ENCODE measurements at places on chromosomes 5 and 9.

DNA sequence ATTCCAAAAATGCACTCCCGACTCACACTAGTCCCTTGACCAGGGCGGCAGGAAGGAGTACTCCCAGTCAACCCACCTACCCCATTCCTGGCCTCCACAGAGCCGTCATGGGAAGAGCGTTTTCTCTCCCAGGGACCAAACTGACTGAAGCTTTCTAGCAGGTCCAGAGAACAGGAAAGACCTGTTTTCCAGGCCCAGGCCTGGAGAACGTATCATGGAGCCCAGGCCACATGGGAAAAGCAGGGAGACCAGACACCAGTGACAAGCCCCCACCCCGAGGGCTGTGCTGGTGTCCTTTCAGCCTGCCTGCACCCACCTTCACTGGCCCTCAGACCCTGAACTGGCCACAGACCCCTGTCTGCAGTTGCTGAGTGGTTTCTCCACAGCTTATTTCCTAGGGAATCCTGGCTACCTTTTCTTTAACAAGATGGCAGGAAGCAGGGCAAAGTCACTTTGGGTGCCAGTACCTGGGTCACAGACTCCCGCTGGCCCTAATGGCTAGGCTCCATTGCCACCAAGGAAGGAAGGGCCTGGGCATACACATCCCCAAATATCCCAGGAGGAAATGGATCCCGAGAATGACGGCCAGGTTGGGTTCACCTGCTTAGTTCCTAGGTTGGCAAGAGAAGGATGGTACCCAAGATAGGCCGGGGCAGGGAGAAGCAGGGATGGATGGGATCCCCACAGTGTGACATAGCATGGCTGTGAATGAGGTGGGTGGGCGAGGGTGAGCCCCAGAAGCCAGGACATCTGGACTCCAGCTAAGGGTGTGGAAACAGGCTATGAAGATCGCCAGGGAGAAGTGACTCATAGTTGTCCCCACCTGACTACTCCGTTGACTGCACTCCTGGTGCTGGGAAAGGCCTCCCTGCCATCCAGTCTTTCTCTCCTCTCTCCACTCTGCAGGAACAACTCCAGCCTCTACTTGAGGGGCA, 12.2 kb downstream of the CCNI2 start:
- DNase-seq, result peak; percentile 68

DNA sequence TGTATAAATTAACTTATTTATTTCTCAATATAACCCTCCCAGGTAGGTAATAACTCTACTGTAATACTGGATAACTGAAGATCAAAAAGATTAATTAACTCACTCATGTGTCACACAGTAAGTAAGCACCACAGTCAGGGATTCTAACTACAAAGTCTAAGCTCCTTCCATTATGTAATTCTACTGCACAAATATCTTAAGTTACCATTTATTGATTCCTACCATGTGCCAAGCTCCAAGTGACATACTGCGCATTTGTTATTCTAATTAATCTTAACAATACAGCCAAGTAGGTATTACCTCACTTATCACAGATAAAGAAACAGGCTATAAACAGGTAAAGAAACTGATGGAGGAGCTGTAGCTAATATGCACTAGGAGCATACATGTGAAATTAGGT, 58.3 kb downstream of the RANBP6 start:
- no peak for DNase-seq

DNA sequence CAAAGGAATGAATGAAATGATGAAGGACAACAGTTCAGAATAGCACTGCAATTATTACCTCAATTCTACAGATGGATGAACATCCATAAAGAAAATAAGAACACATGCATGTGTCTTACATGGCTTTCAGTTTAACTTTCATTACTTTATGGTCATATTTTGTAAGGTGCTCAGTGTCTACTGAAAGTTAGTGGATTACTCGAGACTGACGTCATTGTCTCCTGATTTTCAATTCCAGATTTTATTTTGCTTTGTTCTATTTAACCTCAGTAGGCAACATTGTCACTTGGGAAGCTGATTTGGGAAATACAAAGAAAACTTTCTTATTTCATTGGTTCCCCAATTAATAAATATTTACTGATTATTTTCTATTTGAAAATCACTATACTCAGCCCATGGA, 363.7 kb downstream of the CHSY3 start:
- DNase-seq, result no peak

GRCh38 chr5:73231246-73231778, 58.3 kb downstream of the TMEM174 start:
- DNase-seq, result no peak

DNA sequence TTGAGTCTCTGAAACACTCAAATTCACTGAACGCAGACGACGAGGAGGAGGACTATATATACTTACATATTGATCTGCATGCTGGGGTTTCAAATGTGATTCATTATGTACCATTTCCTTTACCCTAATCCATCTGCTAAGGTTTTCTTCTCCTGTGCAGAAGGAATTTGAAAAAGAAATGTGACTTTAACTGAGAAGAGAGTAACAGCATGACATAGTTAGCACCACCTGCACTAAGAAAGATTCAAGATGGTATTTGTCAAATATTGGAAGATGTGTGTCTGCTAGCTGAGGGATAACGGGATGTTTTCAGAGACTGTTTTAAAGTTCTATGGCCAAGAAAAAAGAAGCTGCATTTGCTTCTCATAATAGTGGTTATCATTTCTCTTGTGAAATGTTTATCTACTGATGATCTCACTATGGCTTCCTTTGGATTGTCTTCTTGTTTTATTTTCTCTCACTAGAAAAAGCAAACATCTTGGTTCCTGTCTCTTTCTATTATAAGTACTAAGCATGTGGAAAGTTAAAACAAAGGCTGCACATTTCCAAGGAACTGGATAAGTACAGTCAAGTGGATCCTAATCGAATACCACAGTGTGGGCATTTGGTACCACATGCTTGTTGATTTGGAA, 89.8 kb upstream of the TLE4 start:
- DNase-seq, result no peak

DNA sequence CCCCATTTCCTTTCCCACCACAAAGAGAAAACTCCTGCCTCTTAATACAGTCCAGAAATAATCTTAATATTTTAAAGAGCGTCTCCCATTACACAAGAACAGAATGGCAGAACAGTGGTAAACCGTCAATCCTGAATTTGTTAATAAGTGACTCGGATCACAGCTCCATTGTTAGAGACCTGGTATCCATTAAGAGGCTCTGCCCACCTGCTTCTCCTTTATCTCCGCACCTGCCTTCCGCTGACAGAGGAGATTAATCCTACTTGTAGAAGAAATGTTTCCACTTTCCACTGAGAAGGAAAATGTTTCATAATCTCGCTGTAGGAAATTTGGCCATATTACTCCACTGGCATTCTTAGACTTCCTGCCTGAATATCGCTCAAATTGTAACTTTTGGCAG, 1493.2 kb downstream of the MAT2B start:
- DNase-seq, result no peak

- peak; percentile 71 for DNase-seq
Observed at GRCh38 chr5:13780081-13780480, 164.4 kb downstream of the DNAH5 start.

DNA sequence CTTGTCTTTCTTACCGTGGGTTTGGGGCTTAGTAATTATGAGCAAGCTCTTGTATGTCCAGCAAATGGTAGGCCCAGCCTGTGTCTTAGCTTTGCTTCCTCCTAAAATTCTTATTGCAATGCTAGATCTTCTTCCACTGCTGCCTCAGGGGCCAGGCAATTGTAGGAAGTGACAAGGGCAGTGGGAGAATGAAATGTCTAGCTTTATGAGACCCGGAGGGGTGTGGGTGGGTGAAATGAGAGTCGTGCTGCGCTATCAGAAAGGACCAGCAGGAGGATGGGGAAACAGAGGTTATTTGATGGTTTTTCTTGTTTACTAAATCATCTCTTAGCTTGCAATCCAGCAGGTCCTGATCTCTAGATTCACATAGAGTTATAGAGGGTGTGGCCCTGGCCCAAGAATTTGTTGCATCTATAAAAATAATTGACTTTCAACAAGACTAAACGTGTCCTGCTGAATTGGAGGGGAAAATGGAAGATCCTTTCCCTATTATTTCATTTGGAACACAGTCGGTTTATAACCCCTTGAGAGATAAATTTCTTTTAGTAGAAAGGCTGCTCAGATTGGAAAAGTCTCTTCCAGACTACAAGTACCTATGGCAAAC, 43.7 kb downstream of the ZNF366 start:
- peak; percentile 43 for DNase-seq

DNA sequence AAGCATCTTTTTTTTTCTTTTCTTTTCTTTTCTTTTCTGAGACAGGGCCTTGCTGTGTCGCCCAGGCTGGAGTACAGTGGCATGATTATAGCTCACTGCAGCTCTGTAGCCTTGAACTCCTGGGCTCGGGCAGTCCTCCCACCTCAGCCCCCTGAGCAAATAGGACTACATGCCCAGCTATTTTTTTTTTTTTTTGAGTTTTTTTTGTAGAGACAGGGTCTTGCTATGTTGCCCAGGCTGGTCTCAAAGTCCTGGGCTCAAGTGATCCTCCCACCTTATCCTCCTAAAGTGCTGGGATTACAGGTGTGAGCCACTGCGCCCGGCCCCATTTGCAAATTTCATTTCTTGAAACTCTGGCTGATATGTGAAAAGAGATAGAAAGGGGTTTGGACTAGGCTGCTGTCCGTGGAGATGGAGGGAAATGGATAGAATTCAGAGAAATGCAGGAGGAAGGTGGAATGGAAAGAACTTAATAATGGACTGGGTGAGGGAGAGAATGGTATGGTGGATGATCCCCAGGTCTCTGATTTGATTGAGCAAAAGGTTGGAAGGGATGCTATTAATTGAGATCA, 32.9 kb downstream of the TNFAIP8 start:
- no peak for DNase-seq

DNA sequence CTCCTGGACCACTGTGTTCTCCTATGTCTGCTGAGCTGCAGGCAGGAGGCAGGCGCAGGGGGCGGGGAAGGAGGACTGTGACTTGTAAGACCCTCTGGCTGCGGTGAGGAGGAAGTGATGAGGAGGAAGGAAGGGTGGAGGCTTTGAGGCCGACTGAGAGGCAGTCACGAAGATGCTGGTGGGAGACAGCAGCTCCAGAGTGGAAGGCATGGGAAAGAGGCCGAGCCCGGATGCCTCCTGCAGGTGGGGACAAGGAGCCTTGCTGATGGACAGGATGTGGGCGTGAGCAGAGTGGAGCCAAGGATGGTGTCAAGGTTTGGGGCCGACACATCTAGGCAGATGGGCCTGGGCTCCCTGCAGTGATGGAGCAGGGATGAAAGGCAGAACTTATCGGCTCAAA, 74.3 kb upstream of the ICE1 start:
- DNase-seq, result no peak

DNA sequence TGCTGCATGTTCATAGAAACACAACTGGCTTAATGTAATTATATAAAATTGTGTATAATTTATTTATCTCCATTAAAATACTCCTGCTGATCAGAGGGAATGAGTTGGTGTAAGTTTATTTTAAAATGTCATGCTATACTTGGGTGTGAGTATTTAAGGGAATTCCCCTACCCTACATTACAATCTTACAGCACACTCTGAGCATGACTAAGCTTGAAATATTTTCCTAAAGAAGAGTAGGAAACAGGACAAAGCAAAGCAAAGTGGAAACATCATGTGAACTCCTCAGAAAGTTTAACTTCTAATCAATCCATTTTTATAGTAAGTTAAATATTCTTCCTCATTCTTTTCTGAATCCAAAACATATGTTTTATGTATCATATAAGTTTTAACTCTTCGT, 1271.3 kb downstream of the EFNA5 start:
- peak; percentile 82 for DNase-seq

DNA sequence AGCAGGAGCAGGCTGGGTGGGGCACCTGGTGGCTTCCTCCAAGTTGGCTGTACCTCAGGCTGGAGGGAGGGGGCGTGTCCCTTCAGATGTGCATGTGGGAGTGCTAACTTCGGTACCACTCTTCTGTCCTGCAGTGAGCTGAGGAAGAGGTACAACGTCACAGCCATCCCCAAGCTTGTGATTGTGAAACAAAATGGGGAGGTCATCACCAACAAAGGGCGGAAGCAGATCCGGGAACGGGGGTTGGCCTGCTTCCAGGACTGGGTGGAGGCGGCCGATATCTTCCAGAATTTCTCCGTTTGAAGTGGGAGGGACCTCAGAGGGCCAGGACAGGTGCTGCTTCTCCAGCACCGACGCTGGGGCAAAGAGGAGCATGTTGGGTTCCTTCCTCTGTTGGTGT, 9.3 kb downstream of the NXNL2 start:
- DNase-seq, result no peak

- DNase-seq, result no peak
Observed at GRCh38 chr5:78887384-78888118, 97.6 kb downstream of the ARSB start.

GRCh38 chr5:52598968-52599367, 188.7 kb upstream of the ITGA1 start:
- no peak for DNase-seq

DNA sequence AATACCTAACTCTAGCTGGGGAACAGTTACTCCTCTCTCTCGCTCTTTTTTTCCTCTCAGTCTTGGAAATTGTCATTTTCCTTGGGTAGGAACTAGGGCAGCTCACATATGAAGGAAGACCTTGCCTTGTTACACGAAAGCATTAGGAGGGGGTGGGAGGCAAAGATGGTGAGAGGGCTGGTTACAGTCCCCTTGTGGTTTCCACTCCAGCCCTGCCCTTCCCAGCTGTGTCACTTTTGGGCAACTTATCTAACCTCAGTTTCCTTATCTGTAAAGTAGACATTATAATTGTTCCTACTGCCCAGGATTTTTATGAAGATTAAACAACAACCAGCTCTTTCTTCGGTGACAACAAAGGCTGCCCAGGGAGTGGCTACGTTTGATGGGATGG, 196.2 kb upstream of the CLINT1 start:
- DNase-seq, result no peak

GRCh38 chr9:104765138-104765537, 1.2 kb downstream of the NIPSNAP3B start:
- no peak for DNase-seq

- no peak for DNase-seq
Observed at GRCh38 chr5:172395483-172395882, 58.8 kb downstream of the SH3PXD2B start.
